ENCODE measurements at places on chromosomes 11 and 22.

- no peak for DNase-seq
Measured at GRCh38 chr11:84655712-84656111, 971.4 kb downstream of the DLG2 start.

- no peak for DNase-seq
Measured at GRCh38 chr11:133693110-133693509, 152.2 kb downstream of the SPATA19 start.

DNA sequence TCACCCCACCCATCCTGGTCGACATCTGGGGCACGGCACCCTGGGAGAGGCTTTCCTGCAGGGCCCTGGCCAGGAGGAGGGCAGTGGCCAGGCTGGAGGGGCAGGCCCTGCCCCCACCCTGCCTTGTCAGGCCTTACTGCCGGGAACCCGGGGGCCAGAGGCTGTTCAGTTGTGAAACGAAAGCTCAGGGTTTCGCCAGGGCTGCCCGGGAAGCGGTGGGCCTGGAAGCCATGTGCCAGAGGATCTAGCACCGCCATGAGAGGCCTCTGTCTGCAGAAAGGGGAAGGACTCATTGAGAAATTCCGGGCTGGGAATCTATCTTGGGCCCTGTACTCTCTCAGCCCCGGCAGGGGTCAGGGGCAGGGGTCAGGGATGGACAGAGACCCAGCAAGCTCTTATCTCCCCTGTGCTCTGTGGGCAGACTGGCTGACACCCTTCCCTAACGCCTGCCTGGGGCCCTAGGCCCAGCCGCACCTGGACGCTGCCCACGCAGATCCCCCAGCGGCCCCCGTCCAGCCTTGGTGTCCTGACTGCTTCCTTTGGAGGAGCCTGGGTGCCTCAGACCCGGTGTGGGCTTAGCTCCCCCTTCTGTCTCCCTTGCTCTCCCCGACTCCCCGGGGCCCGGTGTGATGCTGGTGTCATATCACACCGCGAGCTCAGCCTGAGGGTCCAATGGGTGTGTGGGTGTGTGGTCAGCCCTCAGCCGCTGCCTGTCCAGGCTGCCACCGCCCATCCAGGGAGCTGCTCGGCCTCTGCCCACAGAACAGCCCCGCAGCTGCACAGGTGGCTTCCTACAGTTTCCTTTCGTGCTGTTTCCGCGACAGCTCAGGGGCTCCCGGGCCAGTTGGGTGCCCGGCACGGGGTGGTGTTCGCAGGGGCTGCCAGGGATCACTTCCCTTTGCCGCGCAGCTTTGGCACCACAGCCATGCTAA, 6.5 kb downstream of the PIM3 start:
- peak; percentile 40 for DNase-seq

GRCh38 chr11:114564831-114565230, 5.2 kb upstream of the NXPE1 start:
- no peak for DNase-seq

- DNase-seq = no peak
Measured at GRCh38 chr11:92276773-92277172, 52.2 kb downstream of the FAT3 start.

DNA sequence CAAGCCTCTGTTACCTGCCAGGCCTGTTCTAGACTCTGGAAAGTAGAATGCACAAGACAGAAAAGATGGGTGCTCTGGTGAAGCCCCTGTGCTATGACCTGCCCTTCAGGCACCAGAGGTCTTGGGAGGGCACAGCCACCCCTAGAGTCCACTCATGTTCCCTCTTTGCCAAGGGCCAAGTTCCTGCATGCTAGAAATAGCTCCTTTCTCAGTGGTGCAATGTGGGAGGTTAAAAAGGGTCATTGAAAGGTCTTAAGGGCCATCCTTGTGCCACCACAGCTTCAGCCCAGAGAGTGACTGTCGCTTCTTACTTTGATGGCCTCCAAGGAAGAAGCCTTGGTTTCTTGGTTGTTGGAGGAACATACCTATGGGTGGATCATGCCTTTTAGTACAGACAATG, 84.6 kb upstream of the PARVA start:
- no peak for DNase-seq

DNA sequence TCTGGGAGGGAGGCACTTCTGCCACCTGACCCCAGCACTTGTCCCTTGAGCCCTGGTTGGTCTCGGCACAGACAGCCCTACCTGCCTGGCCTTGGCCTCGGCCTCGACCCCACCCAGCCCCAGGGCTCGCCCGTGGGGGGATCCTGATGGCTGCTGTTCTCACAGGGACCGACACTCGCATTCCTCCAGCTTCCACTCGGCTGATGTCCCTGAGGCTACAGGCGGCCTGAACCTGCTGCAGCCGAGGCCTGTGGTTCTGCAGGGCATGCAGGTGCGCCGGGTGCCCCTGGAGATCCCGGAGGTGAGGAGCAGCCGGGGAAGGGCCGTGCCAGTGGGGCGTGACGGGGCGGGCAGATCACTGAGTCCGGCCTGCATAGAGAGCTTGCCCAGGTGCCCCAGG, 5.1 kb downstream of the PCNX3 start:
- DNase-seq = no peak

GRCh38 chr22:20403779-20404140, 9.8 kb downstream of the ZNF74 start:
- no peak for DNase-seq

GRCh38 chr22:49300951-49301397, 526.7 kb downstream of the BRD1 start:
- DNase-seq = no peak

- no peak for DNase-seq
Measured at GRCh38 chr11:44771841-44772240, 45.1 kb downstream of the TSPAN18 start.

DNA sequence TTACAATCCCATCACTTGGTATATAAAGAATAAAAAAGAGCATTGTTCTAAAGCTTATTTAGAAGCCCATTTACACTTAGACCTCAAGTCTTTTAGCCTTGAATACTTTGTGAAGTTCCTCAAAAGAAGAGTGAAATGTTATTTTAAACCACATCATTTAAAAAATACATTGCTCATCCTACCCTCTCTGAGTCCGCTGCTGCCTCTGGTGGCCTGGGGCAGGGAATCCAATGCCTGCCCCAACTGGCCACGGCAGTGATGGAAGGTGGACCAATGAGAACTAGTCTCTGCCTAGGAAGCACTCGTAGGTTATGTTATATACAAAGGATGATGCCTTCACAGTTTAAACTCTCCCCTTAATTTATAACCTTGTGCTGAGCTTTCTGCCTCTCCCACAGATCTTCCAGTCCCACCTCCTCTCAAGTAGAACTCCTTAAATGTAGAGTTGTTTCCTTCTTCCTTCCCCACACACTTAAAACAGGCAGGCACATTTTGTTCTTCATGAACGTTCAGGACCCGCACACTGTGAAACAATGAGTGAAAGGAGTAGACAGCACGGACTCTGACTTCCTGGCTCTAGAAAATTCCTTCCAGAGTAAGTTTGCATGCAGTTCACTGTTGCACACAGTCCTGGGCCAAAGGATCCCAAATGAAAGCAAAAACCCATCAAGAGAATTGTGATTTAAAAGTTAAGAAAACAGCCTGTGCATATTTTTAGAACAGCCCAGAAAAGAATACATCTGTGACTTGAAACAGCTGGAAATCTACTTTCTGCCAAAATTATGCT, 167.8 kb downstream of the RRAS2 start:
- DNase-seq = no peak

DNA sequence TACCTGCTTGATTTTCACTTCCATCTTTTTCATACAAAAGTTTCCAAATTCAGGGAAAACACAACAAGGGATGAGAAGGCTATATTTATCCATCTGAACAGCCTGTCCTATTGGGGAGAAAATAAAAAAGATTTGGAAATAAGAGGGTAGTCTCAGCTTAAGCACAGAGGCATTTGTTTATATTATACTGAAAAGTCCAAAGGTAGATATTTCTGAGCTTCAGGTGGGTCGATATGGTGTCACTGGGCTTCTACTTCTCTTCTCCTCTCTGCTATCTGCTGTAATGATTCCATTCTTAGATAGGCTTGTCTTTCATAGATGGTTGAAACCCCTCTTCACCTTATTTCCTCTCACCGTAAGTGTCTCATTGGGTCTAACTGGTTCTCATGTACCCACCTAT, 337.0 kb downstream of the INSC start:
- no peak for DNase-seq

GRCh38 chr11:79439410-79439885, 1.4 kb downstream of the TENM4 start:
- DNase-seq = no peak

- no peak for DNase-seq
Measured at GRCh38 chr11:104338186-104338585, 174.2 kb upstream of the PDGFD start.

GRCh38 chr22:41917903-41918791, 3.3 kb upstream of the SHISA8 start:
- DNase-seq = peak; percentile 66

DNA sequence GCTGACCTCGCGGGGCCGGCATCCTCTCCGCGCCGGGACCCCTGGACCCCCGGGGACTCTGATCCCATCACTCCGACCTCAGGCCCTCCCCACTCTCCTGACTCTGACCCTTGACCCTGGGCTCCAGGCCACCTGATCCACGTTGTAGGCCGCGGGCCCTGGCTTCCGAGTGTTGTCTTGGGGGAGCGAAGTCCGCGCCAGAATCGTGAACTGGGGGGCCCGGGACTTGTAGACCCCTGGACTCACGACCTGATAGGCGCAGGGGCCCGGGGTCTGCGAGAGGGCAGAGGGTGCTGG, 716 bp upstream of the TYMP start:
- DNase-seq = no peak

- DNase-seq = no peak
Measured at GRCh38 chr11:132423266-132423665, 1052.9 kb downstream of the NTM start.

DNA sequence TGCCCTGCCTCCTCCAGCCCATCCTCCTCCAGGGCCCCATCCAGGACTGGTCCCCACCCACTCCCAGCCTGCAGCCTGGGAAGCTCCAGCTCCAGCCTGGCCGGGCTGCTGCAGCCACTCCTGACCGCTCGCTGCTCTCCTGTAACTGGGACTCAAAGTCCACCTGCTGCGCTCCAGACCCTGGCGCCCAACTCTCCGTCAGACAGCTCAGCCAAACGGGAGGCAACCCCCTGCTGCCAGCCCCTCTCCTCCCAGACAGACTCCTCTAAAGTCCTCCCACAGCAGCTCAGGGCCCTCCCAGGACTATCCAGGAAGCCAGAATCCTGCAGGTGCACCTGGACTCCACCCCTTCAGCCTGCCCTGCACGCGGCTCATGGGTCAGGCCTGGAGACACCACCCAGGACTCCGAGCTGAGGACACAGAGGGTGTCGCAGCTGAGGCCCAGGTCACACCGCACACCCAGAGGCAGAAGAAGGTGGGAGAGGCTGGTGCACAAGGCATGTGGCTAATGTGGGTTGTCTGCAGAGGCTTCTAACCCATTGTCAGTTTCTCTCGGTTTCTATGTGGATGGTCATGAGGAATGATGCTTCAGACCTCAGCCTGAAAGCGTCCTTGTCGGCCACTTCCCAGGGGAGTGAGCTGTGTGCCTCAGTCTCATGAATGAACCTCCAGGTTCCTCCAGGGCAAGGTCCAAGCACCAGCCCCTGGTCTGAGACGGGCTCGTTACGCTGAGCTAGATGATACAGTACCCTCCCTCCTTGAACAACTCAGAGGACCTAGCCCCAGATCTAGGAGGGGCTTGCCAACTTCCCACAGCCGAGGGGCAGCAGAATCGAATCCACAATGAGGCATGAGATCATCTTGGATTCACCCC, 1514.8 kb downstream of the TBC1D22A start:
- DNase-seq = no peak

- no peak for DNase-seq
Measured at GRCh38 chr11:116172156-116172555, 600.6 kb downstream of the BUD13 start.

GRCh38 chr22:46798366-46799350, 36.2 kb downstream of the TBC1D22A start:
- peak; percentile 75 for DNase-seq

DNA sequence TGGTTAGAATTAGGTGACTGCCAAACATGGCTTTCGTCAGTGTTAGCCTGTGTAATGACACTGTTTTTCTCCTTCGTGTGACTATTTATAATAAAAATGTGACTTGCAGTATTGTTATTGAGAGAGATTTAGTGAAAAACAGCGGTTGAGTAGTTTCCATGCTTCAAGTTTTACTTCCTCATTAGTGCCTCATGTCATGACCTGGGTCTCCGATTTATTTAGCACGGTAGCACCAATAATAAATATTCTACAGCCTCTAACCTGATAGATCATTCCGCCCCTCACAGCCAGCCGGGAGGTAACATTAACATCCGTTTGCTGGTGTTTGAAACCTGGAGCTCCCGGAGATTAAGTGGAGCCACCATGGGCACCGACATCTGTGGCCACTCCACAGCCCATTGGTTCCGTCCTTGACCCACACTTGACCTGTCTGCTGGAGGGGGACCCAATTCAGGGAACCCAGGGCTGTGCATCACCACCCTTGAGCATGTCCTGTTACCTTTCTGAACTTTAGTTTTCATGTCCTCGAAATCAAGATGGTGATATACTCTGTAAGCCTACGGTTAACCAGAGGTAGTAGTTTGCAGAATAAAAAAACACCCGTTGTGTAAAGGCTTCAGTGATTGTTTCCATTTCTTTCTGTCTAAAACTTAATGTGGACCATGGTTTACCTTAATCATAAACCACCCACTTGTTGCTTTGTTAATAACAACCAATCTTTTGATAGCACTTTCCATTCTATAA, 104.1 kb downstream of the ATXN10 start:
- no peak for DNase-seq

GRCh38 chr11:114359342-114359741, 41.0 kb downstream of the C11orf71 start:
- no peak for DNase-seq

- no peak for DNase-seq
Measured at GRCh38 chr11:16184588-16184987, 171.8 kb downstream of the SOX6 start.

- no peak for DNase-seq
Measured at GRCh38 chr11:27688076-27688475, 12.2 kb downstream of the BDNF start.

GRCh38 chr11:125132596-125132995, 21.2 kb upstream of the TMEM218 start:
- DNase-seq = no peak

- DNase-seq = no peak
Measured at GRCh38 chr22:49298834-49299750, 528.6 kb downstream of the BRD1 start.

GRCh38 chr11:119688356-119688755, 40.6 kb downstream of the NECTIN1 start:
- no peak for DNase-seq

DNA sequence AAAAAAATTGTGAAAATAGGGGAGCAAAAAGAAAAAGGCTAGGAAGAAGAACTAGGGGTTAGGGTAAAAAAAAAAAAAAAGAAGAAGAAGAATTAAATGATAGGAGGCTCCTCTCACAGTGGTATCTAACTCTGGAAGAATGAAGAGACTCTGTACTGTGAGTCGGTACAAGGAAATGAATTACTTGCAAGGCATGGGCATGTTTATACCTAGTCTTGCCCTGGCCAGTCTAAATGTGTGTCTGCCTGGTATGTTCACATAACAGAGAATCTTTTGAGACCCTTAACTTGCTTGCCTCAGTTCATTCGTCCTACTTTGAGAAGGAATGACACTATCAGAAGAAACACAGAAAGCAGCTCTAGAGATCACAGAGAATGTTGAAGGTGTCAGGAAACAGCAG, 159.6 kb downstream of the SWAP70 start:
- DNase-seq = no peak

- DNase-seq = no peak
Measured at GRCh38 chr22:36829370-36830002, 12.7 kb upstream of the PVALB start.

- peak; percentile 60 for DNase-seq
Measured at GRCh38 chr22:46070803-46071450, 79.4 kb upstream of the PPARA start.

GRCh38 chr11:10807493-10808234, 1.1 kb downstream of the EIF4G2 start:
- DNase-seq = peak; percentile 22

GRCh38 chr11:83557653-83558052, 271.5 kb upstream of the CCDC90B start:
- DNase-seq = no peak

Data from Kasumi-1 (cell line).